ENCODE measurements at places on chromosomes 16 and 17.

GRCh38 chr17:70886648-70887047 lies 717.3 kb downstream of the KCNJ2 start:
- DNase-seq, result no peak

- no peak for DNase-seq
These were observed 20.9 kb downstream of the RPTOR start for GRCh38 chr17:80565343-80566053.

DNA sequence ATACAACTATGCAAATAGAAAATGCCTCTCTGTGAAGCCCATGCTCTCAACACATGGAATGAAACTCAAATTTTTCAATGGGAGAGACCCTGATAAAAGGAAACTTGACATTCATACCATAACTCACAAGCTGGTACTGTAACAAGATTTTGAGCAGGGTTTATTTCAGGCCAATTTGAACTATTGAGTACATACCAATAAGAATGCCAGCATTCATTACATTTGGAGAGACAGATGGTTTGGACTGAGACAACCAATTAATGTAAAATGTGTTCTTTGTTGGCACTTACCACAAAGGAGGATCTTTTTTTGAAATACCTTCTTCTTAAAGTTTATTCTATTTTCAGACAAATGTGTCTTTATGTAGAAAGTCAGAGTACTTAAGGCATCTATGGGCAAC lies 1357.0 kb upstream of the GOT2 start:
- no peak for DNase-seq

DNA sequence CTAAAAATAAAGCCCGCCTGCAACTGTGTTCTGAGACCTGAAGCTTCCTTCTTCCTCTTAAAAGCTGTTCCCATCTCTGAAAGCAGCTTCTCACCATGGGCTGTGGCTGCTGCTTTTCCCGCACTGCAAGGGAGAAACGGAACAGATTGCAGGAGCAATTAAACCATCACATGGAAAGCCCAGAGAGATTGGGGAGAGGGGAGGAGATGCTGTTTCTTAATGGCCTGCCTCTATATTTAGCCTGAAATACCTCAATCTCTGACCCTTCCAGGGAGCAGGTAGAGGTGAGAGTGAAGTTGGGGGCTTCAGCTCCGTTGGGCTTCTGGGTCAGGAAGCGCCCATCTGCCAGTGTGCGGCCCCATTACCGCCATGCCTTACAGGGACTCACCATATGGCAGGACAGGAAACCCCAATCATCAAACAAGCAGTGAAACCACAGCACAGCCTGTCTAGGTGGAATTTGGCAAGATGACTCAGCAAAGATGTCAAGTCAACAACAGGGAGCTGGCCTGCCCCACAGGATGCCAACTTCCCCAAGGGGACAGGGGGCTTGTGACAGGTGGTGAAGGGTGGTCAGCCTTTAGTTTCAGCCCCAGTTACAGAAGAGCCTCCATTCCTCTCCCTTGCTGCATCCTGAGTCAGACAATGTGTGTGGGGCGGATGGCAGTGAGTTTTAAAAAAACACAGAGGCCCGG lies 286.6 kb upstream of the CCL2 start:
- DNase-seq, result no peak

GRCh38 chr17:33640629-33641028 lies 347.5 kb upstream of the ASIC2 start:
- DNase-seq, result no peak

DNA sequence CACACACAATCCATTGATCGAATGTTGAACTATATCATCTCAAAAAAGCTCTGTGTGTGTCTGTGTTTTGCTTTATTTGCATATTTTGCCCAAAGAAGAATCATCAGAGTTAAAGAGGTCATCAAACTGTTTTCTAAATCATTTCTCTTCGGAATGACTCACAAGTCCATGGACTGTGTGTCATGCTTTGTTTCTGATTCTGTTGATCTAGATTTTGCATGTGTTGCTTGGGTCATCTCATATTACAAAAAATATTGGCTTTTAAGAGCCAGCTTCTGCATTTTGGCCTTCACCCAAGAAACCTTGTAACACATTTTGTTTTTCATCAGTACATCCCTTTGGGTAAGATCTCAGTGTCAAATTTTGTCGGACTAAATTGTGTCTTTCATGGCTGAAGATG lies 471.2 kb upstream of the HSBP1 start:
- no peak for DNase-seq

DNA sequence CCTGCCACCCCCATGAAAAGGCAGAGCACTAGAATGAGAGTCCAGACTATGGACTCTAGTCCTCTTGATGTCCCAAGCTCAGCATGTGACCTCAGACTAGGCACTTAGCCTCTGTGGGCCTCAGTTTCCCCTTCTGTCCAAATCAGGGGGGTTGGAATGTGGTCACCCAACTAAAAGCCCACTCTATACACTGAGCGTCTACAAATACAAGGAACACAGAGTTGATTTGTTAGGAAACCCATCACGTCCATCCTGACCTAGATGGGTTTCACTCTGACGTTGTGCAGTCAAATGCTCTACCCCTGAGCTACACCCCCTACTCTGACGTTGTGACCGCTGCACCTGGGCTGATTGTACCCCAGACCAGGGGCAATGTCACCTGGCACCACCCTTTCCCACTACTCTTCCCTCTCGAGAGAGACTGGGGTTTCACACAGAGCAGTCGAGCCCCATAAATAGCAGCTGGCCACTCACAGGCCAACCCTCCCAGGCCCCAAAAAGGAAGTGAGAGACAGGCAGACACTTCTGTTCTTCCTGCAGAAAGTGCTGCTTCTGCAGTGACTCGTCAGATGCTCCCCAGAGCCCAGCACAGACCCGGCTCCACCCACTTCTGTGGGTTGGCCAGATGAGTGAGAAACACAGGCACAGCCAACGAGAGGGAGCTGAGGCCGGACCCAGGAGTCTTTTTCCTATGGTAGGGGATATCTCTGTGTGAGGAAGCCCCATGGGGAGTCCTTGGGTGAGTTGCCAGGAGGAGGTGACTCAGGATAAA lies 16.1 kb upstream of the TNFRSF13B start:
- peak; percentile 25 for DNase-seq

GRCh38 chr16:50888486-50889261 lies 146.8 kb downstream of the CYLD start:
- DNase-seq, result no peak

Measured in stimulated activated CD8-positive, alpha-beta memory T cell treated with anti-CD3 and anti-CD28 coated beads, Interleukin-4, amount 100 ng/mL, for 4 hours (primary cell).